ENCODE measurements at places on chromosomes 3 and 15. TPM values are rescaled to one million over a fixed set of nuclear protein-coding genes. Genes with fewer than 3 reads are reported as not detected.

The SCG3 gene
- total RNA-seq: not detected

The TUSC7 gene
- total RNA-seq: not detected

The VGLL3 gene
- 60.5 TPM for total RNA-seq

The NISCH gene
- 105 TPM for total RNA-seq

The ALDH1A2 gene
- 7.5 TPM for total RNA-seq

The ELP6 gene
- total RNA-seq: 17.8 TPM

The KCNMB3 gene
- total RNA-seq: 2.8 TPM

The ATP1B3 gene
- total RNA-seq: 109 TPM

The CEMIP gene
- not detected for total RNA-seq

The CAMP gene
- total RNA-seq: not detected

The GOLGA6A gene
- 0.17 TPM for total RNA-seq

The UPK1B gene
- total RNA-seq: not detected

The CCR1 gene
- 19.8 TPM for total RNA-seq

The PXK gene
- total RNA-seq: 27.1 TPM

The NR2E3 gene
- total RNA-seq: not detected

The AP3B2 gene
- total RNA-seq: 2.4 TPM

The MKRN3 gene
- 2.9 TPM for total RNA-seq

The EIF4G1 gene
- total RNA-seq: 318 TPM

The LRRC2 gene
- total RNA-seq: 3.7 TPM

The CPNE9 gene
- 2.0 TPM for total RNA-seq

The SPINK8 gene
- total RNA-seq: not detected

The WNT5A gene
- total RNA-seq: 1.3 TPM

The KBTBD13 gene
- not detected for total RNA-seq

The CLN6 gene
- 21.9 TPM for total RNA-seq

The LMAN1L gene
- total RNA-seq: not detected

The MORC1 gene
- not detected for total RNA-seq

The SLC7A14 gene
- not detected for total RNA-seq

The GOLGA6D gene
- not detected for total RNA-seq

The CHRD gene
- total RNA-seq: 8.0 TPM

The OXTR gene
- total RNA-seq: 0.16 TPM

The WDR53 gene
- total RNA-seq: 6.3 TPM

The GCHFR gene
- 60.0 TPM for total RNA-seq

The BOC gene
- total RNA-seq: 22.2 TPM

The IQCF5 gene
- not detected for total RNA-seq

The ARMC8 gene
- 138 TPM for total RNA-seq

The PRSS50 gene
- total RNA-seq: not detected

The CCDC80 gene
- 50.3 TPM for total RNA-seq

The SLC38A3 gene
- total RNA-seq: not detected
